ENCODE measurements at places on chromosomes 1 and 21.
A peak's percentile ranks its signal among the peaks of the same experiment; 100 is the strongest.

GRCh38 chr1:33706634-33707255 lies 157.1 kb upstream of the HMGB4 start:
- DNase-seq: no peak

DNA sequence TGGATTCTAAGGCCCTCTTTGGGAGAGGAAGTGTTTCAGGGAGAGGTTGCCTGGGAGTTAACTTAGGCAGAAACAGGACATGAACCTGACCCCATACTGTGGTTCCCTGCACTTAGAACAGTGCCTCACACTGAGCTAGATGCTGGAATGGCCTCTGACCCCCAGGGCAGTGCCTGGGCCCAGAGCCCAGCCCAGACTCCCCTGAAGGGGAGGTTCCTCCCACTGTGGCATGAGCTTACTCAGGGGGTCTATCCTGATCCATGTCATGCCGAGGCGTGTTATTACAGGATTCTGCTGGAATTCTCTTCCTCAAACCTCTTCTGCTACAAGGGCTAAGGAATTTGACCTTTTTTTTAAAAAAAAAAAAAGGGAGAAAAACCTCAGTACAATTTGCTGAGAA lies 72.2 kb downstream of the MRPL37 start:
- no peak for DNase-seq

DNA sequence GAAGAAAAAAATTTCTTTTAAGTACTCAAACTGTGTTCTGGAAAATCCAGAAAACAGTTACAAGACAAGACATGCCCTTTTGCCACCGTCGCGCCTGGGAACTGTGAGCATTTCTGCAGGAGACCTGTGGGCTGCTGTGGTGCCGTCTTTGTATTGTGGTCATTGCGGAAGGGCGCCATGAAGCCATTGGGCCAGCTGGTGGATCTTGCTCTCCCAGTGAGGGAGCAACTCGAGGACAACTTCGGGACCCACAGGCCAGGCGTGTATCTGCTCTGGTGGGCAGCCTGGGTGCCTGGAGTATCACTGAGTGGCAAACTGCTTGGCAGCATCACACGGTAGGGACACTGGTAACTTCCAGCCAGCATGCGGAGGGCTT lies 3.8 kb upstream of the THEMIS2 start:
- no peak for DNase-seq

DNA sequence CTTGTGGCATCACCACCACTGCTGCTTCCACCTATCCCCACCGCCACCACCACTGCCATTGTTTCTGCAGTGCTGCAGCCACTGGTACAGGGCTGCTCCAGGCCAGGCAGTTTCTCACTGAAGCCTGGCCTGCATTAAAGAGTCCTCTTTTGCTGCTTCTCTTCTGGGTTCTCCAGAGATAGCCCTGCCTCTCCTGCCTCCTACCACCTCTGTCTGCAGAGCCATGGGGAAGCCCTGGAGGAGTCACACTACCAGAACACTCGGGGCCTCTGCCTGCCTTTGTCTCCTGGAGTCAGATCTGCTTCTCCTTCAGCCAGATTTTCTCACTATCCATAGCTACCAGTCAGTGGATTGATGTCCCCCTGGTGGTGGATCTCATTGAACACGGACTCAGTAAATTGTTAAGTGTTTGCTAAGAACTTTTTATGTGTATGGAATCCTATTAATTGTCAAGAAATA lies 37.7 kb upstream of the DDAH1 start:
- DNase-seq: peak; percentile 40

DNA sequence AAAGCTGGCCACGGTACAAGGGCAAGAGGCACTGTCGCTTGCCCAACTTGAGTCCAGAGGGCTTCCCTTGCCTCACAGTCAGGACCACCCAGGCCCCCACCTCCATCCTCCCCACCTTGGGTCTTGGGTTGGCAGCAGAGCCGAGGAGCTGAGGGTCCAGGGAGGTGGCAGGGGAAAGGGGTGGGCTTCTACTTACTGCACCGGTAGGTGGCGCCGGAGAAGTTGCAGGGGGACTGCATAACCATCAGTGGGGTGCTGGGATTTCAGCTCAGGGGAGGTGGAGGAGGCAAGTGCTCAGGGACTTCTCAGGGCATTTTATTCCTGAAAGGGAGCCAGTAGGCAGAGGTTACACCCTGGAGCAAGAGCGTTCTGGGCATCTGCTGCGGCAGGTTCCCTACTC lies 44.0 kb downstream of the TRIM62 start:
- peak; percentile 71 for DNase-seq

- DNase-seq: peak; percentile 46
Observed at GRCh38 chr1:87334351-87335174, 5.9 kb downstream of the LMO4 start.

DNA sequence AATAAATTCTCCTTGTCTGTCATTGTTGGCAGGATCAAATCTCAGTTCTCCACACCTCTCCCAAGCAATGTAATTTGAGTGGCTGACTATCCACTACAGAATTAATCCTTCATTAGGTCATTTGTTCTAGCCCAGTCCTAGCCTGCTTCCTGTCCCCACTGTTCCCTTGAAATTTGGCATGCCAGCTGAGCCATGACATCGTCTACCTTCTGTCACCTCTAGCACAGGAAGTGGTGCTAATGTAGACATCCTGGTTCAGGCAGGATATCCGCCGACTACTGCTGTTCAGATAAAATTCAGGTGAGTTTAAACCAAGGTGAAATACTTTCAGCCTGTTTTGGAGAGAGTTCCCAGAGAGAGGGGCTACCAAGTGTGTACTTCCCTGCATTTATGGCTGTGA lies 5.9 kb downstream of the CHRM3 start:
- DNase-seq: no peak

GRCh38 chr1:36321119-36321951 lies 2.1 kb downstream of the EVA1B start:
- peak; percentile 49 for DNase-seq

GRCh38 chr1:156082309-156083091 lies at the start of gene MEX3A:
Gene MEX3A (minus strand): TSS chr1:156082465. CDS start chr1:156081998, 467 bp downstream.
- peak; percentile 94 for DNase-seq

DNA sequence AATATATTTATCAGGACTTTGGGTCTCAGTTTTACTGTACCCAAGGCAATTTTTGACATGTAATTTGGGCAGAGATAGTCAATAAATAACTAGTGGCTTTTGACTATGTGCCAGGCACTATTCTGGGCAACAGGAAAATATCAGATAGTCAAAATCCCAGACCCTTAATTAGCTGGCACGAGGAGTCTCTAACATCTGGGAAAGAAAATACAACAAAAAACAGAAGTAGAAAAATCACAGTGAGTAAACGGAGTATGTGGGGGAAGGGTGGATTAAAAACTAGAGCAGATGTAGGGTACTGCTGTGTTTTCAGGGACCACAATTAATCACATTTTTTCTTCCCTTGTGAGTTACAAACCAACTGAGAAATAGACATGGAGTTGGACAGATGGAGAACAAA lies 217.8 kb downstream of the NCAM2 start:
- DNase-seq: no peak

- no peak for DNase-seq
Observed at GRCh38 chr1:174191349-174191862, 32.1 kb downstream of the RABGAP1L start.

- DNase-seq: no peak
Observed at GRCh38 chr1:36890776-36891175, 143.5 kb downstream of the GRIK3 start.

DNA sequence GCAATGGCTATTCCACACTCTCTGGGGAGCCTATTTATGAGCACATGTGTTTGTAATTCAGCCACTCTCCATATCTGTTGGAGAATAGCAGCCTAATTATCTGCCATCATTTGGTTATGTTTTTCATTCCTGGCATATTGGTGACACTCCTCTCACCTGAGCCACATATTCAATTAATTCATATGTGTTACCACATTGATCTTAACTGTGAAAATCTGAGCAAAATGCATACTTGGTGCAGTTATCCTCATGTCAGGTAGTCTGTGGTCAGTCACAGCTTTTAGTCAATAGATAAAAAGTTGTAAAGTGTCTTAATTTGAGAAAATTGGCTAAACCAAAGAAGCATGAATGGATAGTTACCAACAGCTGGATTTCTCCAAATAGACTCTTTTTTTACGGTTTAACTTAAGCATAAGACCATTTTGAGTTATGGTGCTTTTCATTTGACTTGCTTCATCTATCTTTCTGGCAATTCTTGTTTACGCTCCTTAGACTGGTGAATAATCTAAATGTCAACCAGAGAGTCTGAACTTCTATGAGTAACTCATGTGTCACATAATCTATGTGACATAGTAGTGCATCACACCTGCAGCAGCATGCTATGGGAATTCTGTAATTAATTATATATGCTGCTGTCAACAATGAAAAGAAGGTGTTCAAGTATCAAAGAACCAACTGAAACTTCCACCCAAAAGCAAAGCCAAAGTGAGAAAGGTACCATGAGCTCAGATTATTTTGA lies 187.7 kb upstream of the SGIP1 start:
- no peak for DNase-seq

- no peak for DNase-seq
Observed at GRCh38 chr1:59528900-59529299, 232.0 kb downstream of the FGGY start.

- peak; percentile 16 for DNase-seq
Observed at GRCh38 chr1:236281198-236281653, 532 bp downstream of the ERO1B start.

- no peak for DNase-seq
Observed at GRCh38 chr1:229024528-229025130, 246.3 kb upstream of the RAB4A start.

GRCh38 chr1:87115317-87115890 lies 201.0 kb downstream of the HS2ST1 start:
- no peak for DNase-seq

DNA sequence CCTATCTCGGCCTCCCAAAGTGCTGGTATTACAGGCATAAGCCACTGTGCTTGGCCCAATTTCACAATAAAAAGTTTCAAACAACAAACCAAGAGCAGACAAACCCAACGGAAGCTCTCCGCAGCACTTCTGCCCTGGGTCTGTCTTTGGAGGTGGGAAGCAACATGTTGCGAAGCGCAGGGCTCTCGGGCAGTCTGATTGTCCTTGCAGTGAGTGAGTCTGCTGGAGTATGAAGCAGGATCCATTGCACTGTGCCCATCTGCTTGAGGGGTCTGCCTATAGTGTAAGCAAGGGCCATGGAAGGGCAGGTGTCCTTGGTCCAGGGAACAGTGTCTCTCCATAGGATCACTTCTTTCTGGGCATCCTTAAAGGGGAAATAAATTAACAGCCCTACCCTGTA lies 14.6 kb upstream of the PARP1 start:
- DNase-seq: no peak

- no peak for DNase-seq
Observed at GRCh38 chr1:69794831-69795230, 227.1 kb downstream of the LRRC7 start.

DNA sequence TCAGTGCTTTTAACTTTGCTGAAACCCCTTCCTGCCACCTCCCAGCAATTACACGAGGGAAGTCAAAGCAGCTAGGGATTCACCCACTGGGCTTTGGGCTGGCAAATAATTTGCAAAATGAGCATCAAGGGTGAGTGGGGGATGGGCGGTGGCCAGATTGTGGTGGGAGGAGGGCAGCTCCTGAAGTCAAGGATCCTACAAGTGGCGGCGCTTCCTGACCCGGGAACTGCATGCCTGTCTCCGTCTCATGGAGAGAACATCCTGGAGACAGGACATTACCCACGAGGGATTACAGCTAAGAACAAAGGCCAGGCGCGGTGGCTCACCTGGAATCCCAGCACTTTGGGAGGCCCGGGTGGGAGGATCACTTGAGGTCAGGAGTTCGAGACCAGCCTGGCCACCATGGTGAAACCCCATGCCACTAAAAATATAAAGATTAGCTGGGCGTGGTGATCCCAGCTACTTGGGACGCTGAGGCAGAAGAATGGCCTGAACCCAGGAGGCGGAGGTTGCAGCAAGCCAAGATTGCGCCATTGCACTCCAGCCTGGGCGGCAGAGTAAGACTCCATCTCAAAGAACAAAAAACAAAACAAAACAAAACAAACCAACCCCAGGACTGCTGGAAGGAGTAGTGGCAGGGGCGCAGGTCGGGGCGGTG lies 12.9 kb downstream of the TTC34 start:
- no peak for DNase-seq

GRCh38 chr1:198892065-198892464 lies 253.2 kb downstream of the PTPRC start:
- DNase-seq: no peak

Data from neural crest cell (in vitro differentiated cells).